ENCODE measurements at places on chromosomes 2 and 18.

DNA sequence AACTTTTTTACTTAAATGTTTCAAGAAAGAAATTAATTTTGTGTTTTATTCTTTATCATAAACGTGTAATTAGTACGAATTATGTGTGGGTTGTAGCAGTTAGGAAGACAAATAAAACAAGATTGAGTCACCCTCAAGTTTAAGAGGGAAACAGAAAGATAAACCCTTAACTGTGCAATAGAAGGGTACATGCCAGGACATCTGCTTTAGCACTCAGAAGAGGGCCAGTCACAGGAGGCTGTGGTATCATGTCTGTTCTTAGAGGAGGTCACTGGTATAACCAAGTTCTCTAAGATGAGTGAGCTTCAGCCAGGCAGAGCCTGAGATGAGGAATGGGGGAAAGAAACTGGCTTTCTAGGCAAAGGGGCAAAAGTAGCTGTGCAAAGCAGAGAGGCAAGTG lies 42.4 kb upstream of the GRHL1 start:
- DNase-seq, result no peak

- DNase-seq, result no peak
Observed at GRCh38 chr2:14148216-14148615, 484.3 kb upstream of the LRATD1 start.

DNA sequence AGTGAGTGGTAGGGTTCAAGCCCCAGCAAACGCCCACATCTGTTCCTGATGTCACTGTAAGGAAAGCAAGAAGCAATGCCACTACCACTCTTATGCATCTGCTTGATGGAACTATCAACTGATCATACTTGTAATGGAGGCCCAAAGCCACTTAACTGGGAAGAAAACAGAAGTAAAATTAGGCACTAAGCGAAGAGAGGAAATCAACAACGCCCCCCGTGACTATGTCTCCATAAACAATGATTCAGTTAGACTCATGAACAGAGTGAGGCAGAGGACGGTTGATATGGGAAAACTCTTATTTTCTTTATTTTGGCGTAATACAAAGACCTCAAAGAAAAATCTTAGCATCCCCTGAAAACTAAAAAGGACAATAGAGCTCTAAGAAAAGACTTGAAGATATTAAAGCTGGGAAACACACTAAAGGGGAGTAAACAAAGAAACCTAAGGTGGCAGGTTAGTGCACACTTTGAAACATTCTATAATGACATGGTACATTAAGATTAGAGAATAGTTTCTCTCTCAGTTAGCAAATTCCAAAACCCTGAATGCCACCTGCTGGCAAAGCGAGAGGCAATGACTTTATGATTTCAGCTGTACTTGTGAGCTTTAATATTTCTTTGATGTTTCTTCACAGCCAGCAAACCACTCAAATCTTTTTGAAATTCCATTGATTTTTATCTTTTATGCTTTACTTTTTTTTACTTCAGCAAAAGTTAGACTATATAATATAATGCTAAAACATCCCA lies 86.5 kb downstream of the LRP2 start:
- DNase-seq, result no peak

- no peak for DNase-seq
Observed at GRCh38 chr18:69647702-69648101, 247.0 kb downstream of the DOK6 start.

GRCh38 chr2:208179028-208179609 lies 10.7 kb downstream of the C2orf80 start:
- no peak for DNase-seq

- DNase-seq, result no peak
Observed at GRCh38 chr2:143078104-143078503, 51.1 kb upstream of the ARHGAP15 start.

GRCh38 chr2:23386339-23387220 lies 1.6 kb downstream of the KLHL29 start:
- peak; percentile 40 for DNase-seq

- DNase-seq, result peak; percentile 17
Observed at GRCh38 chr18:2570772-2571199, 519 bp downstream of the METTL4 start.

GRCh38 chr18:62018034-62018758 lies 125.4 kb upstream of the RNF152 start:
- DNase-seq, result no peak

GRCh38 chr2:68125821-68126220 lies 31.9 kb upstream of the PNO1 start:
- no peak for DNase-seq
